GM23338 (cell line): ENCODE measurements at places on chromosomes 2 and 18.

DNA sequence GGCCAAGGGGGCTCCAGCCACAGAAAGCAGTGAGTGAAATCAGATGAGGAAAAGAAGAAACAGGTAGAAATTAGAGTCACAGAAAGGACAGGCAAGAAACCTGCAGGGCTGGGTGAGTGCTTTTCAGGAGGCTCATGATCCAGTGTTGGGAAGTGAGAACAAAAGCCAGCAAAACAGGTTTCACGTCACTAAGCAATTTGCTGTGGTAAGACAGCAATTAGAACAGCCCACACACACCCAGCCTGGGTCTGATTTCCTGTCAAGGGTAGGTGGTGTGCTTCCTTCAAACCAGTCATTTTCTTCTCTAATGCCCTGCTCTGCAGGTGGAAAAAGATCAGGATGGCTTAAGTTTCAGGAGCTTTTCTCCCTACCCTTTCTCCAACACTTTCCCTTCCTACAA lies 52.9 kb upstream of the XDH start:
- DNase-seq: no peak

DNA sequence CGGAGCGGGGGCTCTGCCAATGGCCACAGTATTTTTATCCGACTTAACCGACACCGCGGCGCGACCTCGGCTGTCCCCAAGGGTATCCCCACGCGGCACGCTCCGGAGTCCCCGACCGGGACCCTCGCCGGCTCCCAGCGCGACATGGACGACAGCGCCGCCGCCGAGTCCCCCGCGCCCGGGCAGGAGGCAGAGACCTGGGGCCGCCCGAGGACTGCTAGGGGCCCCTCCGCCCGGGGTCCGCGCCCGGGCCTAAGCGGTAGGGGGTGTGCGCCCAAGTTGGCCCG lies 468 bp downstream of the UXS1 start:
- DNase-seq: peak; percentile 25

GRCh38 chr2:95372845-95373244 lies 29.7 kb upstream of the FAHD2A start:
- no peak for DNase-seq

- no peak for DNase-seq
These were observed 260.5 kb downstream of the TNS1 start for GRCh38 chr2:217742276-217742675.

- DNase-seq: peak; percentile 88
These were observed 4.2 kb upstream of the HOXD13 start for GRCh38 chr2:176088048-176088936.

DNA sequence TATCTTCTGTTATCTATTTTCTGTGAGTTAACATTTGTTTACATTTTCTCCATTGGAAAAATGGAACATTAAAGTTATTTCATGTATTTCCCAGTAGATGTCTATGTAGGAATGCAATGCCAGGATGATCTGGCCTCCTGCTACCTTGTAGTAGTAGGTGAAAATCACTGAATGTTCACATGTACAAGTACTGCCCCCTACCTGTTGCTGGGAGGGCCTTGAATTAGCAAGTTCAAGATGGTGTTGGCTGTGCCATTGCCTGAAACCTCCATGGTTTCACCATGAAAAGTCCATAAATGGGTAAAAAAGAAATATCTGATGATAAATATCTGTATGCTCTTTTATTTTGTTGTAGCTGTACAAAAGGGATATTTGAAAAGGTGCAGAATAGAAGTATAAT lies 30.7 kb downstream of the XRCC5 start:
- DNase-seq: peak; percentile 64

DNA sequence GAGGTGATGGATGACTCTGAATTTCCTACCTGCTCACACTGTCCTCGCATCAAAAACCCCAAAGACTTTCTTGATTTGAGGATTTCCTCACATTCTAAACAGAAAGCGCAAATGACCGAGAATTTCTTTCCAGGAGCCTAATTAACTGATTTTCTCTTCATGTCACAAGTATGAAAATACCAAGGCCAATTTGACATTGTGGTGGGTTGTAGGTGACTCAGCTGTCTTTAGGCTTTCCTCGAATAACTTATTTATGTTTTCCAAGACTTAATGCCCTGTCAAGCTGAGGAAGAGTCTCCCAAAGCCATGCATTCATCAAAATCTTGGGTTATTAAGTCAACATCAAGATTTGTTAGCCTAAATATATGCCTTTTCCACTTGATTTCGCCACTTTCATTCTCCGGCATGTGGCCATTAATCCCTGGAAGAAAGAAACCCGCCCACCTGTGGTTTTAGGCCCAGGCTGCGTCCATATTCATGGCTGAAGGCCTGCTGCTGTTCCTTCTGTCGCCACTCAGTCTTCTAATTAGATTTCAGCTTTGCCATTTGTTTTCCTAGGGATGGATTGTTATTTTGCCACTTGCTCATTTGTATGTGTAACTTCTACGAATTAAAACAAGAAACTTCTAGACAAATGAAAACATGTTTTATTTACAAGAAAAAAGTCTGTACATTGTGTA lies 84.9 kb downstream of the ST6GAL2 start:
- DNase-seq: peak; percentile 68

DNA sequence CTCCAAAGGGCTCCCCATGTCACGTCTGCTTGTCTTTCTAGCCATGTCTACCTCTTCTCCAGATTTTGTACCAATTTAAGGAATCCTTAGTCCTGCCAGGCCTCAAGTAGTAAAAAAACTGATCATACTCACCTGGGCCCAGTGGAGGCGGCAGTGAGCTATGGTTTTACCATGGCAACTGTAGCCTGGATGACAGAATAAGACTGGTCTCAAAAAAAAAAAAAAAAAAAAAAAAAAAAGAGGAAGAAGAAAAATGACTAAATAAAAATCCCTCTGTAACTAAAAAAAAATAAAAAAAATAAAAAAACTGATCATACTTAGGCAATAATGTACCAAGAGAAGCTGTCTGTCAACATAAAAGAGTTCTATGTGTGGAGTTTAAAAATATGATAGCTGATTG lies 221.6 kb downstream of the NR4A2 start:
- peak; percentile 70 for DNase-seq

GRCh38 chr2:160355080-160355479 lies 138.5 kb downstream of the RBMS1 start:
- DNase-seq: no peak

- DNase-seq: no peak
These were observed 35.1 kb downstream of the MAPK4 start for GRCh38 chr18:50594942-50595341.

- peak; percentile 54 for DNase-seq
These were observed 36.7 kb downstream of the DYNC1I2 start for GRCh38 chr2:171723716-171724683.
